Amniotic stem cell (primary cell): ENCODE measurements at places on chromosomes 13 and 19.

DNA sequence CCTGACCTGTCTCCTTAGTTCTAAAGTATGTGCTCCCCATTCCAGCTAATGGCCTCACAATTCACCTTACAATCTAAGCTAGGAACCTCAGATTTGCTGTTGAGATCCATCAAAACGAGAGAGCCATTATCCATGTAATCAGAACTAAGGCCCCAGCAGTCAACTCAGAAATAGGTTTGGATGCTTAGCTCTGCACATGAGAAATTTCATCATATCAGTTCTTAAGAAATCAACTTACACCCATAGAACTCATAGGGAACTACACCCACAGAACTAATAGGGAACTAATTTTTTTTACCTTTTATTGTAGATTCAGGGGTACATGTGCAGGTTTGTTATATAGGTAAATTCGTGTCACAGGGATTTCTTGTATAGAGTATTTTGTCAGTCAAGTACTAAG is 28.7 kb downstream of the CYSLTR2 start:
- DNase-seq, result no peak

DNA sequence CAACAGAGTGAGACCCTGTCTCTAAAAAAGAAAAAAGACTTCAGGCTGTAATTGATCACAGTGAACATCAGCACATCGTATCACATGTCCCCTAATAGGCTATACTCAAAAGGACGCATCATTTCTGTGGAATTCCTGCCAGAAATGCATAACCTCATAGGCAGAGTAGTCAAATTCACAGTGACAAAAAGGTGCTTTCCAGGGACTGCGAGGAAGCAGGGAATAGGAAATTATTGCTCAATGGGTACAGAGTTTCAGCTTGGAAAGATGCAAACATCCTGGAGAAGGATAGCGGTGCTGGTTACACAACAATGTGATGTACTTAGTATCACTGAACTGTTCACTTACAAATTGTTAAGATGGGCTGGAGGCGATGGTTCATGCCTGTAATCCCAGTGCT is 41.1 kb upstream of the MRI1 start:
- no peak for DNase-seq

DNA sequence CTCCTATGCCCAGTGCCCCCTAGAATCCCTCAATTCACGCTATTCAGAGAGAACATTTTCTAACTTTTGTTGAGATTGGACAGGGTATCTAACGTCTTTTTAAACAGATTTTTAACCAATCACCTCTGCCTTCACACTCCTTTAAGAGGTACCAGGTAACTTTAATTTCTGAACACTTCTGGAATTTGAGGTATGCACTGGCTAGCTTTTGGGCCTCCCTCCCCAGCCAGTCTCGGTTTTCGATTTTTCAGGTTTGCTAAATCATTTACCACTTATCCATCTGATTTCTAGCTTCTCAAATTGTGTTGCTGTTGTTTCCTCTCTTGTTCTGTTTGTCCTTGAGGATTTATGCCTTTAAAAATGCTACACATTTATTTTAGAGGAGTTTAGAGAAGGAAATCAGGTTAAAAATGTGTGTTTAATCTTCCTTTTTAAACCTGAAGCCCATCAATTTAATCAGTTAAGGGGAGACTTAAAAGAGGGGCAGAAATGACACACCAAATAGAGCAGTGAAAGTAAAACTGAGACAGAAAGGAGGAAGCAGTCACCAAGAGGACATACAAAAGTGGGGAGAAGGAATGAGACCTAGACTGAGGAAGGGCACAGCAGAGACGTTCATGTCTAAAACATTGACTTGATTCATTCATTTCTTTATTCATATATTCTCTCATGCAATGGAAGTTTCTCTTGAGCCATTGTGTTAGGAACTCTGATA is 139.6 kb upstream of the HTR2A start:
- no peak for DNase-seq

- no peak for DNase-seq
Observed at GRCh38 chr13:99657848-99658260, 156.6 kb downstream of the TM9SF2 start.

DNA sequence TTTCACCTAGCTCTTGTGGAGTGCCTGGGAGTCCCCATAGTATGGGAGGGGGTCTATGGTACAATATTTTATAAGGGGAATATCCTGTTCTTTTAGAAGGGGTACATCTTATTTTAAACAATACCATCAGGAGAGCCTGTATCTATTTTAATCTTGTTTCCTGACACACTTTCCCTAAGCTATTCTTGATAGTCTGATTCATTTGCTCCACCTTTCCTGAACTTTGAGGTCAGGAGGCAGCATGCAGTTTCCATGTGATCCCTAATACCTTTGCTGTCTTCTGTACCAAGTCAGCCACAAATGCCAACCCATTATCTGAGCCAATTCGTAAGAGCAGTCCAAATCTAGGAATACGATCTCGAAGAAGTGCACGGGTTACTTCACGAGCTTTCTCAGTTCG is 86.2 kb downstream of the SLC25A15 start:
- DNase-seq, result no peak

DNA sequence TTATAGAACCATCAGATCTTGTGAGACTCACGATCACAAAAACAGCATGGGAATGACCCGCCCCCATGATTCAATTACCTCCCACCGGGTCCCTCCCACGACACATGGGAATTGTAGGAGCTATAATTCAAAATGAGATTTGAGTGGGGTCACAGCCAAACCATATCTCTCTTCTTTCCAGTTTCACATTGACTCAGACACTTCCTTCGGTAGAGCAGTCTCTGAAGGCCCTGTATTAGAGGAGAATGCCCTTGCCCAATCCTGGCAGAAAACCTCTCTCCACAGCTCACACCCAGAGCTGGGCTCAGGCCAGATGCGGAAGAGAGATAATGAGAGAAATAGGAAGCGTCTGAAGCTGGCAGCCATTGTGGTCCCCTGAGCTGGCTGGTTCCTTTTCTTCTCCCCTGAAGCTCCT is 72.4 kb upstream of the CLDN10 start:
- DNase-seq, result no peak

GRCh38 chr19:45368737-45369340 is 1.5 kb downstream of the ERCC2 start:
- DNase-seq, result no peak

- DNase-seq, result no peak
Observed at GRCh38 chr13:101545521-101545920, 93.0 kb downstream of the ITGBL1 start.

GRCh38 chr13:45410001-45410400 is 8.2 kb downstream of the SLC25A30 start:
- DNase-seq, result no peak

- no peak for DNase-seq
Observed at GRCh38 chr13:50476577-50477285, 366.8 kb downstream of the DLEU7 start.

- no peak for DNase-seq
Observed at GRCh38 chr19:16133818-16134217, 9.7 kb upstream of the HSH2D start.

DNA sequence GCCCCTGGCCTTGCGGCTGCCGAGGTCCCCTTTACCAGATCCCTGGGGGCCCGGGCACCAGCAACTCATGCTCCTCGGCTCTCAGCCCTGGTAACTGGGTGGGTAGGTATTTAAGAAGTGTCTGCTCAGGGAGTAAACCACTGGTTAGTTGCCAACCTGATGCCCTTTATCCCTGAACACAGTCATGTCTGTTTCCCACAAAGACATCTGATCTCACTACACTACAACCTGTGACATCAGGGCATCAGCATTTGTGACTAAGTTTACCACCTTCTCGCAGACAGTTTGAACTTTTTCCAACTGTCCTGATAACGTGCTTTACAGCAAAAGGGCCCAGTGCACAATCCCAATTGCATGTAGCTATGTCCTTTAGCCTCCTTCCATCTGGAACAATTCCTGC is 22.0 kb downstream of the GGACT start:
- DNase-seq, result no peak

- no peak for DNase-seq
Observed at GRCh38 chr19:36685835-36686234, 1.6 kb upstream of the ZNF567 start.

DNA sequence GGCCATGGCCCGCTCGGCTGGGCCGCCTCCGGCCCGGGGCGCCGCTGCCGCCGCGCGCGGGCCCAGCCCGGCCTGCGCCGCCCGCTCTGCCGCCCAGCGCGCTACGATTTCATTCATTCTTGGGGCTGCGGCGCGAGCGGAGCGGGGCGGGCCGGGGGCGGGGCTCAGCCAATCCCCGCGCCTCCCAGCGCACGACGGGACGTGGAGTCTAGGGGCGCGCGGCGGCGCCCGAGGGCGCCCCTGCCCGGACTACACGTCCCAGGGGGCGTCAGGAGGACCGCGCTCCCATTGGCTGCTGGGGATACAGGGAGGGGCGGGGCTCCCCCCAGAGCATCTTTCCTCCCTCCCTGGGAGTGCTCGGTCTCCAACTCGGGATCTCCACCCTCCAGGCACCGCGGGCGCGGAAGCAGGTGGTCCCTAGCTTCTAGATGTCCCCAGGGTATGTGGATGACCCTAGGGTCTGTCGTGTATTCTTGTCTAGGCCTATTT is 5.6 kb upstream of the DPF1 start:
- DNase-seq, result peak; percentile 32

DNA sequence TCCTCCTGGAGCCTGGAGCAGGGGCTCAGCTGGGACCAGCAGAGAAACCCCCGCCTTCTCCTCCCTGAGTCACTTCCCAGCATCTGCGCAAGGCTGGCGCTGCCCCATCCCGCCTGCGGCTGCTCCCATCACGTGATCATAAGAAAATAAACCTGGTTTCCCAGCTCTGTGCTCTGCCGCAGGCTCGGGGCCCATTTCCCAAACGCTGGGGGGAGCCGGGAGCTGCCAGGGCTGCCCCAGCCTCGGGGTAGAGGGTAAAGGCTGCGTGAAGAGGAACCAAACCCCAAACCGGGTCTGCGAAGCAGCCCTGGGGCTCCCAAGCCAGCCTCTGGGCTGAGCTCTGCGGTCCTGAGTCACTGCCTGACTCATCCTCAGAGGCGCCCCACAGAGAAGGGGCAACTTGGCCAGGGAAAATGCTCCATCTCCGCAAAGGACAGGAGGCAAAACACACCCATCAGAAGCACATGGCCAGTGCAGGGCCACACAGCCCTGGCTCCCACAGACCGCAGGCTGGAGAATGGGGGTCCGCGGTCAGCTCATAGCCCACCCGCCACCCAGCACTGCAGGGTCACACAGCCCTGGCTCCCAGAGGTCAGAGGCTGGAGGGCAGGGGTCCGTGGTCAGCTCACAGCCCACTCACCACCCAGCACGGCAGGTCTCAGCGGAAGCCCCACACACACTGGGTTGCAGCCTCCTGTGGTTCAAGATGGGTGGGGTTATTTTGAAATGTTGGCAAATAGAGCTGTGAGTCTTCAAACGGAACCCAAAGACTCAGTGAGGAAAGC is 67.1 kb downstream of the RASA3 start:
- DNase-seq, result peak; percentile 100

GRCh38 chr13:101521371-101521770 is 68.9 kb downstream of the ITGBL1 start:
- no peak for DNase-seq

GRCh38 chr13:19982447-19983043 is 24.0 kb downstream of the ZMYM2 start:
- DNase-seq, result no peak

- DNase-seq, result no peak
Observed at GRCh38 chr19:48968813-48969218, 3.7 kb downstream of the FTL start.

DNA sequence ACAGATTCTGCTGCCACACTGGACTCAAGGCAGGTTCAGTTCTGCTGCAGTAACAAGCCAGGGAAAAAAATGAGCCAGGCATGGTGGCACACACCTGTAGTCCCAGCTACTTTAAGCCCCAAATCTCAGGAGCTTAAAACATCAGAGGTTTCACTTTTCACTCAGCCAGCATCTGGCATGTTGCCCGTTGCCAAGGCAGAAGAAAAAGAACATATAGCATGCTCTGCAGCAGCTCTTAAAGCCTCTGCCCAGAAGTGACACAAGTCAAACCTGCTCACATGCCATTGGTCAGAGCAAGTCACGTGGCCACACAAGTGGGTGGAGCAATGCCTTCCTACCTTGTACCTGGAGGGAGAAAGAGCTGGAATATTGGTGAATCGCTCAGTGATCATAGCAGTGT is 14.7 kb upstream of the ADGRE5 start:
- no peak for DNase-seq

GRCh38 chr13:80399340-80400163 is 58.6 kb upstream of the SPRY2 start:
- no peak for DNase-seq

DNA sequence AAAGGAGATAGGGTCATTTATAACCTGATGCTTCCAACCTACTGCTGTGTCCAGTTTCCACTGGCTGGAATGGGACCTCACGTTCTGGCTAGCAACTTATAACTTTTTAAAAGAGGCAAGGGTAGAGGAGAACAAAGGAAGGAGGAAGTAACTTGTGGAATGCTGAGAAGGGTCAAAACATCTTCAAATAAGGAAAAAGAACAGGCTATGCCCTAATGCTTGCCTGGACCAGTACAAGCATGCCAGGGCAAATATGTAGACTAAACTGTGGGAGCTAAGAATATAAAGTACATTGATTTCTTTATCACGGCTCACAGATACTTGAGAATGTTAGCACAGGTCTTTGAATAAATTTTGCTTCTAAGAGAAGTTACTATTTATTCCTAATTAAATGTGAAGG is 1.5 kb upstream of the ZNF561 start:
- no peak for DNase-seq

DNA sequence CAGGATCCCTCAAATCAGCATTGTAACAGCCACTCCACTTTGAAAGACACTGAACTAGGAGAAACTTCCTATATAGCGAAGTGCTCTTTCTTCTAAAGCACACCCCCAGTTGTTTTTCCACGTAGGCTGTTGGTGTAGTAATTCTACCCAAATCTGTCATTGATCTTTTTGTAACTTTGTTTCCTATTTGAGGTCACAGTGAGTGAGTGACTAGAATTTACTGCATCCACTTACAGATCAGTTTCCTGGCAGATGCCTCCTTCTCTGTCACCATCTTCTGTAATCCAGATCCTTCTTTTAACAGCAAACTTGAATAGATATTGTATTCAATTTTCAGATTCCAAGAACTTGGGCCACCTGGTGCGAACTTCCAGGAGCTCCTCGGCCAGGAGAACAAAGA is 15.3 kb downstream of the ZAR1L start:
- no peak for DNase-seq

- no peak for DNase-seq
Observed at GRCh38 chr19:7872306-7873204, 1.6 kb downstream of the PRR36 start.

DNA sequence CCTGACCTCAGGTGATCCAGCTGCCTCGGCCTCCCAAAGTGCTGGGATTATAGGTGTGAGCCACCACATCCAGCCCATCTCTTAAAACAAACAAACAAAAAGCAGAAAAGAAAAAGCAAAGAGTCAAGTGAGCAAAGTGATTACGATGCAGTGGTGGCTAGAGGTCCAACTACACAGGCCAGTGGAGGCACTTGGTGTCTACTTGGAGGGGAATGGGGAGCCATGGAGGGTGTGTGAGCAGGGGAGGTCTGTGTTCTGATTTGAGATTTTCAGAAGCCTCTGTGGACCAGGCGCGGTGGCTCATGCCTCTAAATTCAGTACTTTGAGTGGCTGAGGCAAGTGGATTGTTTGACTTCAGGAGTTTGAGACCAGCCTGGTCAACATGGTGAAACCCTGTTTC is 6.6 kb downstream of the COLGALT1 start:
- DNase-seq, result no peak

- peak; percentile 2 for DNase-seq
Observed at GRCh38 chr13:46831588-46832194, 34.7 kb upstream of the ESD start.
